ENCODE measurements at places on chromosomes 1 and 21.

DNA sequence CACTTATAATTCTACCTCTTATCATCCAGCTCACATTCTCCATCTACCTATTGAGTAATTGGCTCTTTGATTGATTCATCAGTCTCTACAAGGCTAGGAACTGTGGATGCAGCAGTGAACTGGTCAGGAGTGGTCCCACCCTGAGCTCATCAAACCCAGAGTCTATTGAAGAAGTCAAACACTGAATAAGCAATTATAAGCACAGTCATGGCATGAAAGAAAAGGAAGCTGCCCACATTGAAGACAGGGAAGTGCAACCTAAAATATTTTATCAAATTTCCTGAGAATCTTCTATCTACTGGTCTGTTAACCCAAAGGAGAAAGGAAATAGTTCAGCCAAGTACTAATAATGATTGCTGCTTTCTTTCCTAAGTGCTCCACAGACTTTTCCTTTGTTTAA lies 35.7 kb downstream of the ACP6 start:
- no peak for DNase-seq

- DNase-seq: no peak
Observed at GRCh38 chr1:196277860-196278259, 330.4 kb downstream of the KCNT2 start.

- DNase-seq: no peak
Observed at GRCh38 chr1:7478809-7479499, 292.1 kb upstream of the VAMP3 start.

DNA sequence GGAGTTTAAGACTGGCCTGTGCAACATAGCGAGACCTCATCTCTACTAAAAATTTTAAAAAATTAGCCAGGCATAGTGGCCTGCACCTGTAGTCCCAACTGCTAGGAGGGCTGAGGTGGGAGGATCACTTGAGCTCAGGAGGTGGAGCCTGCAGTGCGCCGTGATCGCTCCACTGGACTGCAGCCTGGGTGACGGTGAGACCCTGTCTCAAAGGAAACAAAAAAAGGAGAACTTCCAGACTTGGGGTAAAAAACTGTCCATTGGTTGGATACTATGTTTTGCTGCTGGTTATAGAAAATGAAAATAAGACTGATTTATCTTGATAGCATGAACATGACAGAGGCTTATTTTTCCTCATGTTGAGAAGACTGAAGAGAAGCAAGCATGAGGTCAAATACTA lies 79.4 kb downstream of the WDR4 start:
- no peak for DNase-seq

DNA sequence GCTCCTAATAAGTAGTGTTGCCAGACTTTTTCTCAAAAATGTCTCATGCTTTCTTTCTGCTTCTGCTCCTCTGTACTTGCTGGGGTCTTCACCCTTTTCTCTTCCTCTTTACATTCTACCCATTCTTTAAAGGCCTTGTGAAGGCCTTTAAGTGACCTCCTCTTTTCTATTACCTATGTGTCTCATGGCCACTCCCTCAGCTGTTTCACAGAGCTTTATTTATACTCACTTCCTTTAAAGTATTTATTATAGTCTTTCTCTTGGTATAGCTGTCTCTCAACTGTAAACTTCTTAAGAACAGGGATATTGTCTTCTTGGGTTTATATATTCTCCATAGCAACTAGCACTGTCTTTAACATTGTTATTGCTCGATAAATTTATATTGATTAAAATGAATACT lies 792 bp downstream of the GOLPH3L start:
- DNase-seq: no peak

DNA sequence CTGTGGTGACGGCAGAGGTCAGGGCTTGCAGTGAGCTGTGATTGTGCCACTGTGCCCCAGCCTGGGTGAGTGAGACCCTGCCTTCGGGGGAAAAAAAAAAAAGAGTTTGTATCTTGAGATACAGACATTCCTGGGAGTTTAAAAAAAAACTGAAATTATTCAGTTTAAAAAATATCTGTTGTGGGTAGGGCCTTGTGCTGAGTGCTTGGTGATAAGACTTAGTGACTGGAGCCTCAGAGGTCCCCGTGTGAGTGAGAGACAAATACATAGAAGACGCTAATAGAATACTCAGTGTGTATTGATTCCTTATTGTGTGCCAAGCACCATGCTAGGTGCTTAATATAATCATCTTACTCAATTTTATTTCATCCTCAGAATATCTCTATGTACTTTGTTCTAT lies 22.7 kb downstream of the DDI2 start:
- DNase-seq: no peak

DNA sequence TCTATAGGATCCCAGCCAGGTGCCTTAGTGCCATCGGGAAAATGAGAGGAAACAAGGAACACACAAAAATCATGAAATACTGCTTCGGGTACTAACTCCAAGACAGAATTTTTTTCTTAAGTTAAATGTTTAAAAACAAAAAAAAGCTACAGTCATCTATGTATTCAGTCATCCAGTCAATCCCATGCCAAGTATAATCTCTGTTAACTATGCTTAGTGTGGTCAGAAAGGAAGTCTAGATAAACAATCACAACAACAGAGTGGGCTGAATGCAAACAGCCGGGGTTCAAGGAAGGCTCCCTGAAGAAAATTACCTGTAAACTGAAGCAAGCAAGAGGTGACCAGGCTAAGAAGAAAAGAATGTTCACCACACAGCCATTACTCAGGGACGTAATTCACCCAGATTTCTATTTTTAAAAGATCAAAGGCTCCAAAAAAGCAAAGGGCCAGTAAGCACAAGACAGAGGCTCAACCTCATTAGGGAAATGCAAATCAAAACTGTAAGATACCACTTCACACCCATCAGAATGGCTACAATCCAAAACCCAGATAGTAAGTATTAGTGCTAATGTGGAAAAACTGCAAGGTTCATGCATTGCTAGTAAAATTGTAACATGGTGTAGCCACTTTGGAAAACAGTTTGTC lies 53.0 kb downstream of the RERE start:
- DNase-seq: no peak

DNA sequence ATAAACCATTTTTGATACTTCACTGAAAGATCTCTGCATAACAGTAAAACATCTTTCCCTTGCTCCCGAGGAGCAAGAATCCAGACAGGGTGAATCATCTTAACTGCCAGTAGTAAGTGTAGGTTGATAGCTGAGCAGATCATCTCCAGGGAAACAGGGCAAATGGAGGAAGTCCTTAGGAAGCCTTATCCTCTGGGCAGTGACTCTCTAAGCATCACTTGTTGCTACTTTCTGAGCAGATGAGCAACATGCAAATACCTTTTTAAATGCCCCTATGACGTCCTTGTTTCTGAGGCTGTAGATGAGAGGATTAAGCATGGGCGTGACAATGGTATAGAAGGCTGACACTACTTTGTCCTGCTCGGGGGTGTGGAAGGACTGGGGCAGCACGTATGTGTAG lies 8.9 kb downstream of the OR2T11 start:
- DNase-seq: no peak

DNA sequence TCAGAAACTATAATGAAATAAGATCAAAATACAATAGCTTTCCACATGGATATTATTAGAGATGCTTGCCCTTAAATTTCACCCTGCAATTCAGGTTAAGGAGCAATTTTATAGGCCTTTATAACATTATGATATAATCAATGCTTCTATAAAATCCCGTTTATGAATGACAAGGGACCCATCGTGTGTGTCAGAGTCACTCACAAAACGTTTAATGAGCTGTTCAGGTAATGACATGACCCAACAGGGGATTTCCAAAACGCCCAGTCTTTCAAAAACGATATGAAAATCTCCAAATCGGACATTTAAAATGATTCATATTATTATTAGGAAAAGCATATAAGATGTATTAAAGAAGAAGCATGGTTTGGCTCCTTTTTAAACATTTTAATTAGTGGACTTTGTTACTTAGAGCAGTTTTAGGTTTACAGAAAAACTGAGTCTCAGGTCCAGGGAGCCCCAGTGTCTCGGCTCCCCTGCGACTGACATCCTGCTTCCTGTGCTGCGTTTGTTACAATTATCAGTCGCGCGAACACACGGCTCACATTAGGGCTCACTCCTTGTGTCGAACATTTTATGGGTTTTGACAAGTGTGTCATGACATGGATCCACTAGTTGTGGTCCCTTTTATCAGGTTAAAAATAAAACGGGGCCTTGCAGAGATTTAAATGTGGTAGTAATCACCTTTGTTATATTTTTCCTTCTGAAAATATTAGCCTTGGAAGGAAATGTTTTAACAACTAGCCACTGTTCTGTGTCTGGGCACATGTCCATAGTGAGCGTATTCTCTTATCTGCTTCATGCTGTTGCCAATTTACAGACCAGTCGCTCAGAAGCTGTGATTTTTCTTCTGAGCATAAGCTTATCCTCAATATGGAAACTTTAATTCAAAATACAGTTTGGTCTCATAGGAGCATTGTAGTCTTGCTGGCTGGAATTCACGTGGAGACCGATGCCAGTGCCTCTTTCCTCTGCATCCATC lies 52.0 kb upstream of the POFUT2 start:
- DNase-seq: no peak

GRCh38 chr1:116855191-116855619 lies 54.5 kb upstream of the PTGFRN start:
- DNase-seq: no peak

GRCh38 chr1:14926229-14926628 lies 227.3 kb upstream of the TMEM51 start:
- DNase-seq: no peak

DNA sequence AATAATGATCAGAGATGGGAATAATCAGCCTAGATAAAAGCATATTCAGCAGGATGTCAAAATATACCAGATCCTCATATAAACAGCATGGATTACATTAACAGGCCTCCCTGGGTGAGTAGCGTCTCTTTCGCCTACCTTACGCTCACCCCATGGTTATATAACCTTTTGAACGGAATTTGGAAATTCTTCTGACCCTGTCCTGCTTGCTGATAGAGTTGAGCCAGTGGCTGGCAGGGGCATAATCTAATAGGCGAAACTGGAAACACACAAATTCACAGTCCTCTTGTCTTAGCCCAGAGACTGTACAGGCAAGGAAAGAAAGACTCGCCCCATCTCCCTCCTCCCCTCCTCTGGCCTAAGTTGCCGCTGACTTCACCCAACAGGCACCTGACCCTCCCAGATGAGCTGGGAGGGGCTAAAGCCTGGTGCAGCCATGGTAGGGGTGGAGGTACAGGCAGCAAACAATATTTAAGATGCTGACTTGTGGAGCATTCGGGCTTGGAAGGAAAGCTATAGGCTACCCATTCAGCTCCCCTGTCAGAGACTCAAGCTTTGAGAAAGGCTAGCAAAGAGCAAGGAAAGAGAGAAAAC lies at the start of gene ANGPTL7:
TSS of gene ANGPTL7 (plus strand) at position 498 of the 594 bp plus-strand sequence. CDS start 225 bp downstream, outside the sequence.
- no peak for DNase-seq

DNA sequence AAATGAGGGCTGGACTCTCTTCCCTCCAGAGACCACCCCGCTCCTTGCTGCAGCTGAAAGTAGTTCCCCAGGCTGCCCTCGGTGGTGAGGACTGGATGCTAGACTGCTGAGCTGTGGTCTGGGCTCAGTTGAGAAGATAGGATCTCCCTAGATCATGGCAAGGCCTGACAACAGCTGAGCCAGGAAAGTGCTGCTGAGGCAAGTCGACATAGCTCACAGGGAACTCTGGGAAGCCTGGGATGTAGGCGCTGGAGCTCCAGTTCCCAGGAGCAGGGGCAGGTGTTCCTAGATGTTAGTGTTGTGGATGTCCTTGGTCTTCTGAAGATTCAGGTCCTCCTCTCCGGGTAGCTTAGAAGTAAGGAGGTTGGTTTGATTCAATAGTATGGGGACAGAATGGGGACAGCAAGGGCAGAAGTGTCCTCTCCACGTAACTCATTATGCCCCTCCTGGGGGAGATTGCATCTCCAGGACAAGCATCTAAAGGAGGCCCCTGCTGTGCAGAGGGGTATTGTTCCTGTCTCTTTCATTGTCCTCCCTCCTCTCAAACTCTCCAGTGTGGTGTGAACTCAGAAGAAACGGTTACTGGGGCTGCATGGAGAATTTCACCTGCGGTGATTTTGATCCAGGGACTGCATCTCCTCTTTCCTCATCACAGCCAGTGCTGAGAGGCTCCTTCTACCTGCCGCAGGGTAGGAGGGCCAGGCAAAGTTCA lies 3.7 kb downstream of the CYB561D1 start:
- DNase-seq: no peak

DNA sequence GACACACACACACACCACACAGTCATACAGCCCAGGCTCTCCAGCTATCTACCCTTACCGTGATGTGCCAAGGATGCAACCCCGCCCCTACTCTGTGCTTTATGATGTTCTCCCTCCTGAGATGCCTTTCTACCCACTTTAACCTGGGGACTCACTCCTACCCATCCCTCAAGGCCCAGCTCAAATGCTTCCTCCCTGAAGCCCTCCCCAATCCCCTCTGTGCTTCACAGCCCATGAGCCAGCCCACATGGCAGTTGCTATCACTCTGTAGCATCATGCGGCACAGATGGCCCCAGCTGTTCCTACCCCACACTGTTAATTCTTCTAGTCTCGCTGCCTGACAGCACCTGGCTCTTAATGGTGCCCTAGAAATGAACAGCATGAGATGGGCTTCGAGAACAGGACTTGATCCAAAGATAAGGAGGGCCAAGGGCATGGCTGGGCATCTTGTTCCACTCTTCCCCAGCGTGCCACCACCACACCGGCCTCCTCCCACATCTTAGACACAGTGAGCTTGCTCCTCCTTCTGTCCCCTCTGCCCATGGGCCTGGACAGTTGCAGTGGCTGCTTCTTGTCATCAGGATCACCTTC lies 109.8 kb downstream of the GLIS1 start:
- DNase-seq: no peak

- DNase-seq: no peak
Observed at GRCh38 chr21:15617964-15618363, 111.8 kb upstream of the USP25 start.

DNA sequence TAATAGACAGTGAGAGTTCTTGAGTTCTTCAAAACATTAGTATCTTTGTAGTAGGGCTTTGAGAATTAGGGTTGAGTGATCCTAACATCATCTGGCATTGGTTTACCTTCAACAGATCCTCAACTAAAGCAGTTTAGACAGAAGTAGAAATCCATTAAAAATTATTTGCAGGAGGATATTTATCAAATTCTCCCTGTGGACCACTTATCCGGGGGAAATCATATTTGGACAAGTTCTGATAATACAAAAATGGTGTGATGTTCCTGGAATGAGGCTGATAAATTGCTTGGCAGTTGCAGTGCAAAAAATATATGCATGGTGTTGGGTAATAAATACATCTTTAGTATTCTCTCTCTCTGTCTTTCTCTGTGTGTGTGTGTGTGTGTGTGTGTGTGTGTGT lies 115.1 kb upstream of the CHODL start:
- DNase-seq: no peak

DNA sequence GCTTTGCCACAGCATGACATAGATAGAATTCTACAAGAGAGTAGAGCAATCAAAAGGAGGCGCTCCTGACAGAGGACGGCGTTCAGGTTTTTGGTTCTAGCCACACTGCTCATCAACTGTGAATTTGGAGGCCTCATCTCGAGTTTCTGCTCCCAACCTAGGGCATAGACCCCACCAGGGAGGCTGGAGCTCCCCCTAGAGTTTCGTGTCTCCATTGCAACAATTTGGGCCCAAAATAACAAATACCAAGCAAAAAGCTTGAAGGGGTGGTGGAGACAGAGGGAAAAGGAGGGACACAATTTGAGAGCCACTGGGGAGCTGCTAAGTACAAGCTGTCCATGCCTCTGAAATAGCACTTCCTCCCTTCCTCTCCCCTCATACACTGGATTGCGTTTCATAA lies 297.0 kb downstream of the GPATCH2 start:
- no peak for DNase-seq
